HEK293T (cell line): ENCODE measurements at places on chromosomes 5 and 9.

- no peak for DNase-seq
Measured at GRCh38 chr9:97529363-97530076, 28.1 kb downstream of the TMOD1 start.

DNA sequence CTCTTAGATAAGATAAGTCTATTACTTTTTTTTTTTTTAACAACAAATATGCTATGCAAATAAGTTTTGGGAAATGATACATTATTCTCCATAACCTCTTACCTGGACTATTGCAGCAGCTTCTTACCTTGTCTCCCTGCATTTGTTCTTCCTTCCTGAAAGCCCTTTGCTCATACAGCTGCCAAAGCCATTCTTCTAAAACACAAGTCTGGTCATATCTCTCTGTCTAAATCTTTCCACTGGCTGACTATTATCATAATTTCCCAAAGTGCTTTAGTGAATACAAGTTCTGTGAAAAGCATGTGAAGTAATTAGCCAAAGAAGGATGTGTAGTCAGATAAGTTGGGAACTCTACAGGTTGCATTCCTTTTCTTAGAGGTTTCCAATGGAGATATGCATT is 115.4 kb upstream of the CNTLN start:
- no peak for DNase-seq

GRCh38 chr5:144356489-144356888 is 185.8 kb downstream of the KCTD16 start:
- DNase-seq: no peak

- no peak for DNase-seq
Measured at GRCh38 chr9:32180597-32180996, 203.8 kb upstream of the ACO1 start.

GRCh38 chr9:71025201-71025600 is 96.2 kb downstream of the TRPM3 start:
- DNase-seq: no peak

DNA sequence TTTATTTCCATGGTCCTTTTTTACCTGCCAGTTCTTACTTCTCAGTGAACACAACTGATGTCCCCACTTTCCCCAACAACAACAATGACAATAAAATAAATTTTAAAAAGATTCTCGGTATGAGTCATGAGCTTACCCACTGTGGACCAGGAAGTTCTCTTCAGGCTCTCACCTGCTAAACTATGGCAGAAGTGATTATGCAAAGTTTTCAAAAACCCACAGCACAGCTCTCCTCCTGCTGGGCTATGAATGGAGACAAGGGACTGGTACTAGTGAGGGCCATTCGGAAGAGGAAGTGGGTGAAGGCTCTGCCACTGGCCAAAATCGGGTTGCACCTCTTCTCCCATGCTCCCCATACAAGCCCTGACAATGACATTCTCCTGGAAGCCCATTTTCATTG is 429.4 kb downstream of the PIK3R1 start:
- DNase-seq: no peak

DNA sequence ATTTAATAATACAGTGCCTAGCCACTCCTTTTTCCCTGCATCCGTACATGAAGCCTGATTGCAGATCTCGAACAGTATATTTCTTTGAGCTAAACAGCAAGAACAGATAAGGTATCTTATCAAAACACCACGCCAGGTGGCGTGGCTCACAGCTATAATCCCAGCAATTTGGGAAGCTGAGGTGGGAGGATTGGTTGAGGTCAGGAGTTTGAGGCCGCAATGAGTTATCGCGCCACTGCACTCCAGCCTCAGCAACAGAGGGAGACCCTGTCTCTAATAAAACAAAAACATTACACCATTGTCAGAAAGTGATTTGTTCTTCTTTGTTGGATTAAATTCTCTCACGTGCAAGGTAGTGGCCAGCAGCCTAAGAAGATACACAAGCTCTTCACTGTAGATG is 291.2 kb upstream of the DMRT1 start:
- no peak for DNase-seq

- no peak for DNase-seq
Measured at GRCh38 chr9:137494104-137494544, 35.0 kb upstream of the NSMF start.

DNA sequence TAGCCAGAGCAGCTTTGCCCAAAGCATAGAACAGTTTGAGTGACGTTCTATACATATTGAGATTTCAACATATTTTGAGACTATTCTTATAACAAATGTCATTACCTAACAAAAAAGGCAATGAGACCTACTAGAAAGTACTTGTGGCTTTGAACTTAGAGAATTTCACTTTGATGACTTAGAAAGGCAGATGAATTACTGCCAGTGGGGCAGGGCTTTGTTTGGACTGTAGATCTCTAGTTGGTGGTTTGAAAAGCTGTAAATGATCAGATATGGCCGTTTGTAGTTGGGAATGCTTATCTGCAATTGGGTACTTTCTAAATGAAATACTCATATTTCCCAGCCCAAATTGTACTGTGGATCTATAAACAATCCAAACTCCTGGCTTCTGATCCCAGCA is 28.1 kb downstream of the SOX30 start:
- no peak for DNase-seq

- DNase-seq: no peak
Measured at GRCh38 chr5:132103969-132104391, 30.4 kb downstream of the CSF2 start.

DNA sequence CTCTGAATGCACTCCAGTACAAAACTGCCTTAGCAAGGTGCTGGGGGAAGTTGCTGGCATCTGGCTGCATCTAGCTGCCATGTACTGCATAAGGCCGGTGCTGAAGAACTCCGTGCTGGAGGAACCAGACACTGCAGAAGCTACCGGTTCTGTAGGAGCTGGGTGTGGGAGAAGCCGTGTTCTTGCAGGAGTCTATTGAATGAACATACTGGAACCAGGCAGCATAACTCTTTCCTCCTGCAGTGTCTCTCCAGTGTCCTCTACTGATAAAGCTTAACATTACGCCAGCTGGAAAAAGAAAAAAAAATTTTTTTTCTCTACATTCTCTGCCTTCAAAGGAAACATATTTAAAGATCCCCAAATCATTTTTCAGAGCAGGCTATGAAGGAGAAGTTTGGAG is 38.5 kb downstream of the VPS13A start:
- peak; percentile 28 for DNase-seq

DNA sequence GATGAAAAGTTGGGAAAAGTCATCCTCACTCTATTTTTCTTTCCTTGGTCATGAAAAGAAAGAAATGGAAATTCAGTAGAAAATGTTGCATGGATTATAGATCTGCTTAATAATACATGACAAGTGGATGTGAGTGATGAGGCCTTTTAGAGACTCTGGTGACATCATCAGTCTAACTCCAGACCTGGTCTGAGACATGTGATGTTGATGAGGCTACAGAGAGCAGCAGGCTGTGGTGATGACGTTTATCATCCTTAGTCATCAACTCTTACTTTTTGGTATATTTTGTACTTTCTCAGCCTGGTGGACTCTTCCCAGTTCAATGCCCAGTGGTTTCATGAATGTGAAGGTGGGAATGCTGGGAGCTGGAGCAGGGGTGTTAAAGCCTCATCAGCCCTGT is 116.4 kb downstream of the TTLL11 start:
- DNase-seq: no peak

GRCh38 chr9:105911104-105911911 is 217.0 kb downstream of the TMEM38B start:
- no peak for DNase-seq

GRCh38 chr9:86792136-86792535 is 155.2 kb downstream of the GAS1 start:
- DNase-seq: no peak

- no peak for DNase-seq
Measured at GRCh38 chr5:7795306-7795705, 55.6 kb downstream of the CFAP90 start.

DNA sequence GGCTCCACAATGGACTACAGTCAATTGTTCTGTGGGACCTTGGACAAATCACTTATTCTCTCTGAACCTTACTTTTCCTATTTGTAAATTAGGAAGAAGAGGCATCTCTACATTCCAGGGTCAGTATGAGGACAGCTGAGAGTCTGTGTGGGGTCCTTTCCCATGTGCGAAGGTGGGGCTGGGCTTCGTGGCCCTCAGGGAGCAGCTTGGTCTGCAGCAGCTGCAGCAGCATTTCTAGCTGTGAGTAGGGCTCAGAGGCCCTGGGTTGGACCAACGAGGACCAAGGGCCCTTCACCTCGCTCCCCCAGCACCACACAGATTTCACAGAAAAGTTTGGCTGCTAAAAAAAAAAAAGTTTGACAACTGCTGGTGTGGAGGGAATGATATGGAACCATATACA is 9.4 kb upstream of the DDX41 start:
- DNase-seq: no peak
